ENCODE measurements at places on chromosomes 3 and 15.

DNA sequence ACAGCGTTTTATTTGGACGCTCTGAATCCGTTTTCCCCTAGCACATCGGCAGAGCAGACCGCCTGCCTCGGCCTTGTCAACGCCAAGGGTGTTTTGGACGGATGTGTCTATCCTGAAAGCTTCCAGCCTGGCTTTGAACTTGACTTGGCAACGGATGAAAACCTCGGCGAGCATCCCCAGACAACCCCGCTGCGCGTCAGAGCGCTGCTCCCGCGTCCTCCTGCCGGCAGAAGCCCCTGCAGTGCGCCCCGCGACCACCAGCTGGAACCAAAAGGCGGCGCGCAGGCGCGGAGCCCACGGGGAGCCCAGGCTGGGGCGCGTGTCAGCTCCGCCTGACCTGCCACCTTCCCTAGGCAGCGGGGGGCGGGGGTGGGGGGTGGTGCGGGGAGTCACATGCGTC is 26.2 kb upstream of the ARL8B start:
- DNase-seq: no peak

DNA sequence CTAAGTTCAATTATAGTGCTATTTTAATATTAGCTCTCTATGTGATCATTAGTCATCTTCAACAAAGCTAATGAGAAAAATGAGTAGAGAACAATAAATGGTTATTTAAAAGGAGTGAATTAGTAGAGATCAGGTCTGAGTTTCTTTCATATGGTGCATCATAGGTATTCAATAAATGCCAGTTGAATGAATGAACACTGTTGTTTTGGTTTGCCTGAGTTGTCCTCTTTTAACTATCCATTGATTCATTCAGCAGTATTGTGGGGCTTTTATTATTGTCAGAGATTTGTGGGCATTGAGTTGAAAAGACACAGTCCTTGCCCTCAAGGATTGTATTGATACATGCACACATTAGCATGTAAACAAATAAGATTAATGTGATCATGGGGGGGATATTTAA is 88.2 kb downstream of the AGBL1 start:
- no peak for DNase-seq

DNA sequence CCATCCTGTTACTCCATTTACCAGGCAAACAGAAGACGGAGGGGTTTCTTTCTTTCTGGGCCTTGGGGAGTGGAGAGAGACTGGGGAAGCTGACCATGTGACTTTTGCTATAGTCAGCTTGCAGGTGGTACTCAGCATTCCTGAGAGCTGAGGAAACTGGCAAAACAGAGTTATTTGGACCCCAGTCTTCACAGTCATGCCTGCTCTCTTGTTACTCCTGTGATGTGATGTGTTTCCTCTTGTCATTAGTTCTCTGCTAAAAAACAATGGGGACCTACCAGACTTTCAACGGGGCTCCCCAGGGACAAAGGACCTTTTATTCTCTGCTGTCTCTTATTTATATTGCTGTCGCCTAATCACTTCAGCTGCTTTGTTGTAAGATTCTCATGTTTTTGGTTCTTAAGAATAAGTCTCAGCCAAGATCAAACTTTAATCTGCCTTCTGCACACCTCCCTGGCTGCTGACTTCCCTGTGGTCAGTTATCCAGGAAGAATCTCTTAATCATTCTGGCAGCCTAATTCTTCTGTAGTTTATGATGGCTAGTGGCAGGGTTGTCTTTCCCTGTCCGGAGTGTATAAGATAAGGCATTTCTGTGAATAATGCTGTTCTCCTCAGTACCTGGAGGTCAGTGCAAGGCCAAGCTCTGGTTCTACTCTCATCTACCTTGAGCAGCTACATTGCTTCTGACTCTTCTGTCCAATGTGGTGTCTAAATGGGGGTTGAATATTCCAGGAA is 8.8 kb downstream of the STARD9 start:
- no peak for DNase-seq

GRCh38 chr15:48470096-48470495 is 138.9 kb downstream of the DUT start:
- DNase-seq: no peak

DNA sequence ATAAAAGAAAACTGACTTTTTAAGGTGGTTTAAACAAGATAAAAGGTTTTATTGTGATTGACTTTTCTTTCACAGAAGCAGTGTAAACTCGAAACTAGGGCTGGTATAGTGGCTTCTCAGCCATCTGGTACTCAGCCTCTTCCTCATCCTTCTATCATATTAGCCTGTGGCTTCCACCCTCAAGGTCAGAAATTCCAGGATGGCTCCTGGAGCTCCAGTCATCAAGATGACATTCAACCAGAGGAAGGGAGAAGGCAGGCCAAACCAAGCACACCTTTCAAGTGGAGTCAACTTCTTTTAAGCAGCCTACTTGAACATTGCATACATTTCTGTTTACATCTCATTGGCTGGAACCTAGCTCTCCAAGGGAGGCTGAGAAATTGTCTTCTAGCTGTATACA is 1.3 kb upstream of the MESD start:
- no peak for DNase-seq

DNA sequence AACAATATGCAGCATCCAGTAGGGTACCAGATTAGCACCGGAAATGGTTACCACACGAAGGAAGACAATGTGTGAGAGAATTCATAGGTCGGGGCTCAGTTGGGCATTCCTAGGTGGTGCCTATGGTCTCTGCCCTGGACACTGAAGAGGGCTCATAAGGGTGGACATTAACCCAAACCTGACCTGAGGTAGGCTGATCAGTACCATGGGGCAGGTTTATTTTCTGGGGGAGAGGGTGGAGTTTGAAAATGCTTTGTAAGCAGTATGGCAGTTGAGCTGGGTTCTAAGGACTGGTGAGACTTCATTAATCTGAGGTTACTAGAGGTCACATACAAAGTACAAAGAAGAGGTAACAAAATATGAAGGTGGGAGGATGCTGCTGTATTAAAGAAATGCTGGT is 68.4 kb downstream of the RPL22L1 start:
- DNase-seq: no peak

GRCh38 chr15:58473724-58474123 is 41.9 kb downstream of the LIPC start:
- no peak for DNase-seq

DNA sequence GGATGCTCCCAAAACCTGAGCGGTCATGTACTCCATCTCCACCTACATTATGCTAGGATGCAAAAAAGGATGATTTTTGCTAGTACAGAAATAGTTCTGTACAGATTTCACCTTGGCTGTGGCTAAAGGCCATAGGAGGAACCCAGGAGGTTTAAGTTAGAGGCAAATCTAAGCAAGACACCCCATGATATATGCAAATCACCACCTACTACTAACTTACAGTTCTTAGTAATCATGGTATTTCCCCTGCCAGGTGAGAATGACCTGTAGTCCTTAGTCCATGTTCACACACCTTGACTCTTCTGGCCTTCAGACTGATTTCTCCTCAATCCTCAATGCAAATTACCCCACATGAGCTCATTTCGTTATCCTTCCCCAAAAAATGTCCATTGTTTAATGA is 154.2 kb downstream of the IMPG2 start:
- no peak for DNase-seq

DNA sequence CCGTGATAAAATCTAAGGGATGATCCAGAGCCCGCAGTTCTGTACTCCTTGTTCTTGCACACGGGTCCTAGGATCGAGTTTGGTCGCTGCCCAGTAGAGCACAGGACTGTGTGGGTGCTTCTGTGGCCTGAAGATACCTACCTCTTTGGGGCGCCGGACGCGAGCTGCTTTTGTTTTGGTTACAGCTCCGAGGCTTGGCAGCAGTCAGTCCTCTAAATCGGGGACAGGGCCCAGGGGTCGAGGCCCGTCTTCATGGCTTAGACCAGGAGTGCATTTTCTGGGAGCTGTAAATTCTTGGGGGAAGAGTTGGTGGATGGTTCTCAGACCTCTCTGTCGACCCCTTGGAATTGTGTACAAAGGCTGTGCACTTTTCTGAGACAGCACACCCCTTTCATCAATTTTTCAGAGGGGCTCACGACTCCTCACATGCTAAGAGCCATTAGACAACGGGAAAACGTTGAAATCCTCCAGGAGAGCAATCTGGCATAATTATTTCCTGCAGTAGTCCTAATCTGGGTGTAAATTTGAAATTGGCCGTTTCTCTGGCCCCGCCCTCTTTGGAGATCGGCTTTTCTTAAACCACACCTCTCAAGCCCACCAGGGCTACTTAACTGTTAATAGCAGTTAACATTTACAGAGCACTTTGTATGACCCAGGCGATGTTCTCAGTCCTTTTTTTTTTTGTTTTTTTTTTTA is 928 bp downstream of the CEP97 start:
- DNase-seq: no peak

- DNase-seq: no peak
Measured at GRCh38 chr3:145175626-145176025, 985.4 kb downstream of the PLOD2 start.

GRCh38 chr3:169510693-169511010 is 152.9 kb downstream of the MECOM start:
- no peak for DNase-seq

DNA sequence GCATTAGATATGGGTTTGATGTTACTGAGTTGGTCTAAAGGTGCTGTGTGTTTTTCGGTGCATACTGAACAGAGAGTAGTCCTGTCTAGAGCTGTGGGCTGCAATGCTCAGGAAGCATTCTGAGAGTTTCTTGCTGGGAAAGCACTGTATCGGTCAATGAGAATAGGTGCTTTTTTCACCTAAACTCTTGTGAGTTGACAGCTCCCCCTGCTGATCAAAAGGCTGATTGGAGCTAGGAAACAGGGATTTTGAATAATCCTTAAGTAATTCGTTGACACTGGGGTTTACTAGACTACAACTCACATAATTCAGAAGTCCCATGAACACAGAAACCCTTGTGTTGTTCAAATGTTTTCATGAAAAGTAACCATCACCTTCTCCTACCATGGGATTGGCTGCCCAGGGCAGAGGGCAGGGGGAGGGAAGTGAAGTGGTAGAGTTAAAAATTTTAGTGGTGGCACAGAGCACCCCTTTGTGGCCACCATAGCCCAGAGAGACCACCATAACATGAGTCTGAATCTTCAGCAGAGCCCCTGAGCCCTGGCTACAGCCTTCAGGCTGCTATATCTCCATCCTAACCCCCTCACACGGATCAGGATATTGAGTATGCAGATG is 13.0 kb upstream of the MANF start:
- no peak for DNase-seq

DNA sequence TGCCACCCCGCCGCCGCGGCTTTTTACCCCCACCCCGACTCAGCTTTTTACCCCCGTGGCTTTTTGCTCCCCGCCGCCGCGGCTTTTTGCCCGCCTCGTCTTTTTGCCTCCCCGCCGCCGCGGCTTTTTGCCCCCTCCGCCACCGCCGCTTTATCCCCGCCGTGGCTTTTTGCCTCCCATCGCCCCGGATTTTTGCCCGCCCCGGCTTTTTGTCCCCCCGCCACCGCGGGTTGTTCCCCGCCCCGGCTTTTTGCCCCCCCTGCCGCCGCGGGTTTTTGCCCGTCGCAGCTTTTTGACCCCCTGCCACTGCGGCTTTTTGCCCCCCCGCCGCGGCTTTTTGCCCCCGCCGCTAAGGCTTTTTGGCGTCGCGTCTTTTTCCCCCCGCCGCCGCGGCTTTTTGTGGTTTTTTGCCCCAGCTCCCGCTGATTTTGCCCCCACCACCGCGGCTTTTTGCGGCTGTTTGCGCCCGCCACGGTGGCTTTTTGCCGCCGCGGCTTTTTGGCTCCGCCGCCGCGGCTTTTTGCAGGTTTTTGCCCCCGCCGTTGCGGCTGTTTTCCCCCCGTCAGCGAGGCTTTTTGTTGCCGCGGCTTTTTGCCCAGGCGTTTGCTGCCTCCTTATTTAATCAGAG is 597.2 kb downstream of the GOLGA6L6 start:
- no peak for DNase-seq

DNA sequence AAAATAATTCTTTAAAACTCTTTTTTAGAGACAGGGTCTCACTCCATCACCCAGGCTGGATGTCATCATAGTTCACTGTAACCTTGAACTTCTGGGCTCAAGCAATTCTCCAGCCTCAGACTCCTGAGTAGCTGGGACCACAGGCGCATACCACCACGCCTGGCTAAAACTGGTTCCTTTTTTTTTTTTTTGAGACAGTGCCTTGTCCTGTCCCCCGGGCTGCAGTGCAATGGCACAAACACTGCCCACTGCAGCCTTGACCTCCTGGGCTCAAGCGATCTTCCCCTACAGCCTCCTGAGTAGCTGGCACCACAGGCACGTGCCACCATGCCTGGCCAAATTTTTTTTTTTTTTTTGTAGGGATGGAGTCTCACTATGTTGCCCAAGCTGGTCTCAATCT is 23.7 kb upstream of the FURIN start:
- DNase-seq: no peak

DNA sequence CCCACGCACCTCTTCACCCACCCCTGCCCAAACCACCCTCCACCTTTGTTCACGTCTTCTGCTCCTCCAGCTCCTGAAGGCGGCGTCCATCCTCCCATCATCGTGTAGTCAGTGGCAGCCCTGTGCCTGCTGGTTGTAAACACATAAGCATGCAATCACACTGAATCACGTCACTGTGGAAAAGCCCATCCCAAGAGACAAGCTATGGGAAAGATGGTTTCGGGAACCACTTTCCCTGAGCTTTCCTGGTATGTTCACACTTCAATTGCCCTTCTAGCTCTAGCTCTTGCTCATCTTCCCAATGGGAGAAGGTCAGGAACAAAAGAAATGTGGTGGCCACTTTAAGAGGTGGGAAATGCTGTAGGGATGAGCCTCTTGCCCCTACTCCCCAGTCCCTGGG is 14.4 kb upstream of the GOLGA8J start:
- no peak for DNase-seq

DNA sequence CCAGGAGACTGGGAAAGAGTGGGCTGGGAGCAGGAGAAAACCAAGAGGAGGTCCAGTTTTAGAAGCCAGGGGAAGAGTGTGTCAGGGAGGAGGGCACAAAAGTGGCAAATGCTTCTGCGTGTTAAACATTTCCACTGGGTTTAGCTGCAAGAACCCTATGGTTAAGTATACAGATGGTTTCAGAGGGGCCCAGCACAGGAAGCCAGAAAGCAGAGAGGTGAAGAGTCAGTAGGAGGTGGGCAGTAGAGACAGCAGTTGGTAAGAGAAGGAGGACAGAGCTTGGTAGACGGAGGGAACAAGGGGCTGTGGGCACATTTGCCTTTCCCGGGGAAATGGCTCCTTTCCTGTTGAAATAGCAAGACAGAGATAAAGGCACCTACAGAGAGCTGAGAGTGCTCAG is 133.8 kb downstream of the EPHB1 start:
- DNase-seq: peak; percentile 25

GRCh38 chr15:57296473-57297162 is 79.7 kb upstream of the CGNL1 start:
- DNase-seq: no peak

Measured in GDM1 (cell line).